ENCODE measurements at places on chromosomes 3 and 15.

DNA sequence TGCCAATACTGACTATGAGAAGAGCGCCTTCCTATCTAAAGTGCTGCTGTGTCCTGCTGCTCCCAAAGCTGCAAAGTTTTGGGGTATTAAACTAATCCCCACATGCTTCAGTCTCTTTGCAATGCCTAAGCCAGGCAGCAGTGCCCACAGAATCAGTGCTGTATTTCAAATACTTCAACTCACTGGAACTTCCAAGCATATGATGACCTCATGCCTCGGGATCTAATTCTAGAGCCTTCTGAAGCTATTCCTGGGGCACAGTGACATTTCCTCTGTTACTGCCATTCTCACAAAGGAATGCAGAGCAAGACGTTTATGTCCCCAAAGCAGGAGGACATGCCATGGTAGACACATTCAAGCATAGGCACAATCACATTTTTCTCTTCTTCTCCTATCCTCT lies 78.5 kb downstream of the CD200 start:
- DNase-seq = no peak

DNA sequence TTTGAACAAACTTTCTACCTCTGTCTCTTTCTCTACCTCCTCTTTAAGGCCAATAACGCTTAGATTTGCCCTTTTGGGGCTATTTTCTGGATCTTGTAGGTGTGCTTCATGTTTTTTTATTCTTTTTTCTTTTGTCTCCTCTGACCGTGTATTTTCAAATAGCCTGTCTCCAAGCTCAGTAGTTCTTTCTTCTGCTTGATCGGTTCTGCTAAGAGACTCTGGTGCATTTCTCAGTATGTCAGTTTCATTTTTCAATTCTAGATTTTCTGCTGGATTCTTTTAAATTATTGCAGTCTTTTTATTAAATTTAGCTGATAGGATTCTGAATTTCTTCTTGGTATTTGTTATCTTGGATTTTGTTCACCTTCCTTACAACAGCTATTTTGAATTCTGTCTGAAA lies 148.7 kb downstream of the RSRC1 start:
- no peak for DNase-seq

GRCh38 chr3:141553055-141553454 lies 66.2 kb downstream of the RASA2 start:
- DNase-seq = no peak

DNA sequence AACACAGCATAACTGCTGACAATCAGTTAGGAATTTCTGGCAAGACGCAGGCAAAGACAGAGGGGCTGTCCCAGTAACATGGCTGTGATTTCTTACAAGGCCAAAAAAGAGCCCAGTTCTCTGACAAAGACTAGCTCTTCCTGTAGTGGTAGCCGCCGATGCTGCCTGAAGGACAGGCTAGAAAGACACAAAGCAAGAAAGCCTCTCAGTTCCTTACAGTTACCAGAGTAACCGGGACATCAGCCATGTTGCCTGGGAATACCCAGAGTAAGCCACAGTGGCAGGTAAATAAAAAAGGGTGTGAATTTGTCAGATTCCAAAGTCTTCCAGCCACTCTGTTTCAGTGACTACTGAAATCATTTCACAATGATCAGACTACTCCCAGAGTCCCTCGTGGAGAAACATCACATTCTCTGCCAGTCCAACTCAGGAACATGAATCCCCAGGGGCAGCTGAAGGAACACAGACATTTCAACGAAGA lies 493.6 kb upstream of the ADAMTS9 start:
- DNase-seq = no peak

DNA sequence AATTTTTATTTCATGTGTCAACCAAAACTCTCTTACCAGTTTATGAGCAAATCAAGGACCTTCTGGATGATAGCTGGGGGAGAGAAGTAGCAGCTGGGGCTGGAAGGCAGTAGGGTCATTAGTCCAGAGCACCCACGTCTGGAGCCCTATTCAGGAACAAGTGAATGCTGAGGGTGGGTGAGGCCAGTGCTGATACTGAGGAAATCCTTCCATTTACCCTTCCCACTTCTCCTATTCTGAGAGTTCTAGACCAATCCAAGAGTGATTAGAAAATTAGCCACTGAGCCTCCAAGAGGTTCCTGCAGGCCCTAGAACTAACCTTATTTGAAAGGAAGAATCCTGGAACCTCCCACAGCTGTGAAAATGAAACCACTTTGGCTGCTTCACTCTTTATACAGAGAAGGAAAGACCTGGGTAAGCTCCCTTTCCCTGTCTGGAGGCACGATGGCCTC lies 46.2 kb upstream of the VILL start:
- DNase-seq = no peak

GRCh38 chr15:39381517-39381916 lies 199.4 kb upstream of the THBS1 start:
- no peak for DNase-seq

GRCh38 chr3:105731686-105732085 lies 137.1 kb downstream of the CBLB start:
- DNase-seq = no peak

DNA sequence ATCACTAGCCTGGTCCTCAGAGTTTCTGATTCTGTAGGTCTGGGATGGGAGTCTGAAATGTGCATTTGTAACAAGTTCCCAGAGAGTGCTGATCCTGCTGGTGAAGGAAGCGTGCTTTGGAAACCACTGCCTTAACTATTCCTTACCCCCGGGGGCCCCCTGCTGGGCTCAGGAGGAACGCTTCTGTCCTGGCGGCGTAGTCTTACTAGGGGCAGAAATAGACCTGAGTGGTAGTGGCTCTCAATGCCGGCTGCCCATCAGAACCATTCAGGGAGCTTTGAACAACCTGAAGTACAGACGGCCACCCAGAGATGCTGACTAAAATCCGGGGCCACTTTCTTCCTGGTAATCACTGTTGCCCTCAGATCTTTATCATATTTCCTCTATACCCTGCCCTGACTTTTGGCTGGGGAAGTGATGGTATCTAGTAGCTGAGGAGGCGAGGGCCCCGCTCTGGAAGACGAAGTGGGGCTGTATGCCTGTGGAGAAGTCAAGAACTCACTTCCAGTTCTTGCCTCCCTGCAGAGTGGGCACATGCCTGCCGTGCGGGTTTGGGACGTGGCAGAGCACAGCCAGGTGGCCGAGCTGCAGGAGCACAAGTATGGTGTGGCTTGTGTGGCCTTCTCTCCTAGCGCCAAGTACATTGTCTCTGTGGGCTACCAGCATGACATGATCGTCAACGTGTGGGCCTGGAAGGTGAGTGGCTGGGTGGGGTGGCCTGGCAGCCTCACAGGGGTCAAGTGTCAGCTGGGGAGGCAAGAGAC lies 16.3 kb upstream of the JMJD7 start:
- peak; percentile 33 for DNase-seq

DNA sequence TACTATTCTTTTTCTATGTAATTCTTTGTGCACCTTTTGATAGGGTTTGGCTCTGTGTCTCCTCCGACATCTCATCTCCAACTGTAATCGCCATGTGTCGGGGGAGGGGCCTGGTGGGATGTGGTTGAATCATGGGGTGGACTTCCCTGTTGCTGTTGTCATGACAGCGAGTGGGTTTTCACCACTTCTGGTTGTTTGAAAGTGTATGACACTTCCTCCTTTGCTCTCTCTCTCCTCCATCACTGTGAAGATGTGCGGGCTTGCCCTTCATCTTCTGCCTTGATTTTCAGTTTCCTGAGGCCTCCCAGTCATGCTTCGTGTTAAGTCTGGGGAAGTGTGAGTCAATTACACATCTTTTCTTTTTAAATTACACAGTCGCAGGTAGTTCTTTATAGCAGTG lies 225.8 kb upstream of the DPPA4 start:
- no peak for DNase-seq

GRCh38 chr15:81478354-81478753 lies 104.3 kb upstream of the TMC3 start:
- no peak for DNase-seq

GRCh38 chr15:78244101-78244500 lies 9.7 kb upstream of the ACSBG1 start:
- DNase-seq = no peak

DNA sequence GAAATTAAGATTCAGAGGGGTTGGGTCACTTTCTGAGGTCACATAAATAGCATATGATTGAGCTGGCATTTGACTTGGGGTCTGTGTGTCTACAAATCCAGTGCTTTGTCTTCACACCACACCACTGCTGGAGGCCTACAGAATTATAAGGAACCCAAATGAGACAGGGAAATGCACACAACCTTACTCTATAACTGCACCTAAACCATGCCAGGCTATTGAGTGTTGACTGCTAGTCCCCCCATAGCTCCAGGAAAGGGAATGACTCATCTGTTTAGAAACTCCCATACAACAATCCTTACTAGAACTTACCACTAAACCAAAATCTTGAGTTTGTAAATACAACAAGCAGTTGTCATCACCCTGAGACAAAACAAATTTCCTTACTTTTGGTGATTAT lies 16.9 kb upstream of the TSC22D2 start:
- DNase-seq = no peak

- DNase-seq = no peak
Observed at GRCh38 chr3:183475016-183475763, 46.8 kb upstream of the MCF2L2 start.

- DNase-seq = no peak
Observed at GRCh38 chr3:61648481-61648880, 87.1 kb downstream of the PTPRG start.

- DNase-seq = no peak
Observed at GRCh38 chr15:68834346-68834745, 13.7 kb upstream of the ANP32A start.

DNA sequence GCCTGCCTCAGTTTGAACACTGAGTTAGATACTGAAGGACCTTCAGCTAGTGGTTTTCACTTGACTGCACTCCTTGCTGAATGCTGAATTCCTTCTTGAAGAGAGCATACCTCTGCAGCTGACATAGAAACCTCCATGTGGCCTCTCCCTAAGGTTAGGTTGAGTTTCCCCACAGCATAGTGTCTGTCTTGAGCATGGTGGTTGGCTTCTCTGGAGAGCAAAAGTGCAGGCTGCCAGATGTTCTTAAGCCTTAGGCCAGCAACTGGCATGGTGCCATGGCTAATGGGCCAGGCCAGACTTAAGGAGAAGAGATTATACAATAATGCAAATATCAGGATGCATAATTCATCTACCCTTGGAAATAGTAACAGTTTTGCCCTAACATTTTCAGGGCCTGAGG lies 545.6 kb upstream of the ZNF385D start:
- no peak for DNase-seq

DNA sequence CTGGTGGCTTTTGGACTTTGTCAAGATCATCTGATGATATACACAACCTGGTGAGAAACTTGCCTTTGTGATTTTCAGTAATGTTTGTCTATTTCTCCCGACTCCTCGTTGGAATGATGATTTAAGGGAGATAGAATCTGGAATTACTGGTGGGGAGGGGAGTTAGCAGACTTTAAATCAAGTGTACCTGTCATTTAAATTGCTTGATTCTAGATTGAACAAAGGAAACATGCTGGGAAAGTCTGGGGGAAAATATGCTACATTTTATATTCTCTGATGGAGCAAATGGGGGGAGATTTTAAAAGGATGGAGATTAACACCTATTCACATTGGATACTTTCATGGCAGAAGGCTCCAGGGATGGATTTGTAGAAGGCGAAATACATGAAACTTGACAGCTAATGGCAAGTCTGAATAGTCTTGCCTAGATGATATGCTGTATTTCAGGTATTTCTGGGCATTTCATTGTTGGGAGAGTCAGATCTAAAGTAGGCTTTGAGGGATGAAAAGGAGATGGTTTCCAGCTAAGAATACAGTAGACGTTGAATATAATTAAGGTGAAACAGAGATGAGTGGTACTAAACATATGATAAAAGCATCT lies 189.1 kb upstream of the PDZRN3 start:
- no peak for DNase-seq

GRCh38 chr15:77631745-77632533 lies 773 bp downstream of the LINGO1 start:
- no peak for DNase-seq

All from NK-92 treated with Interleukin-12 subunit alpha and Interleukin-12 subunit beta, amount 100 ng/mL, for 24 hours (cell line).